GM12891 (cell line): ENCODE measurements at places on chromosomes 6 and 20.

DNA sequence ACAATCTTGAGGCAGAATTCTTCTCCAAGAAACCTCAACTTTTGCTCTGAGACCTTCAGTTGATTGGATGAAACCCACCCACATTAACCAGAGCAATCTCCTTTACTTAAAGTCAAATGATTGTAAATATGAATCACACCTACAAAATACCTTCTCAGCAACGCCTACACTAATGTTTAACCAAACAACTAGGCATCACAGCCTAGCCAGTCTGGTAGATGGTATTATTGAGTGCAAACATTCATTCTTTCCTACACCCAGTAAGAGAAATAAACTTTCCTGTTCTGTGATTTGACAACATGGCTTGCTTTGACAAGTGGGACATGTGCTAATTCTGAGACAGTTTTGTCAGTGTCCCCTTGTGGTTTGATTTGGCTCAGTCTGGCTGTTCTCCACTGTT lies 252.2 kb downstream of the HACE1 start:
- DNase-seq: no peak

- no peak for DNase-seq
These were observed 50.0 kb upstream of the ARHGAP18 start for GRCh38 chr6:129759796-129760605.

DNA sequence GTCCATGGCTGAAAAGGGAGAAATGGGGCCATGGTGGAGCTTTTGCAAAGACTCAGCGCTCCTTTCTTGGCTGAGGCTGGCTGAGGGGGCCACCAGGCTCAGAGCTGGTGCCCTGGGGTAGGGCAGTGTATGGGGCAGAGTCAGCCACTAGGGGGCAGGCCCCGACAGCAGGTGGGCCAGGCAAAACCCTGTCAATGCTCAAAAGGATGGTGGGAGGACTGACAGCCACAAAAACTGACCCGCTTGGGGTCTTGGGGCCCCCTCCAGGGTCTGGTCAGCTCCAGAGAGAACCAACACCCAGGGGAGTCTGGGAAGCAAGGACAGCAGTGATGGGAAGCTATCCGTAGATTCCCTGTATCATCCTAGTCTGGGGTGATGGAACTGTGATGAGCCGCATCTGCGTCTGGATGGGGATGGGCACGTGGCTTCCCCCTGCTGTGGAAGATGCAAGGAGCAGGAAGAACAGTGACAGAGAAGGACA lies 306.9 kb downstream of the DHX35 start:
- DNase-seq: peak; percentile 55

- DNase-seq: no peak
These were observed 1015.1 kb downstream of the EPHA7 start for GRCh38 chr6:92404281-92404680.

DNA sequence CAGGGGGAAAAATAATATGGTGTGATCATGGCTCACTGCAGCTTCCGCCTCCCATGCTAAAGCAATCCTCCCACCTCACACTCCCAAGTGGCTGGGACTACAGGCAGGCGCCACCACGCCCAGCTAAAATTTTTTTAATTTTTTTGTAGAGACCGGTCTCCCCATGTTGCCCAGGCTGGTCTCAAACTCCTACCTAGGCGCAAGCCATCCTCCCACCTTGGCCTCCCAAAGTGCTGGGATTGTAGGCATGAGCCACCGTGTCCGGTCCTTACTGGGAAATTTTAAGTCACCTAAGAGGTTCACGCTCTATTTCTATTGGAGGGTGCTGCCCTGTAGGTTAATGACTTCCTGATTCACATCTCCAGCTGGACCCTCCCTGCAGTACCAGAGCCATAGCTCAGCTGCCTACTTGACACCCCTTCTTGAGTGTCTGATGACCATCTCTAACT lies 626 bp upstream of the CDK5RAP1 start:
- DNase-seq: no peak

GRCh38 chr6:168024951-168025510 lies 27.6 kb downstream of the KIF25 start:
- no peak for DNase-seq

DNA sequence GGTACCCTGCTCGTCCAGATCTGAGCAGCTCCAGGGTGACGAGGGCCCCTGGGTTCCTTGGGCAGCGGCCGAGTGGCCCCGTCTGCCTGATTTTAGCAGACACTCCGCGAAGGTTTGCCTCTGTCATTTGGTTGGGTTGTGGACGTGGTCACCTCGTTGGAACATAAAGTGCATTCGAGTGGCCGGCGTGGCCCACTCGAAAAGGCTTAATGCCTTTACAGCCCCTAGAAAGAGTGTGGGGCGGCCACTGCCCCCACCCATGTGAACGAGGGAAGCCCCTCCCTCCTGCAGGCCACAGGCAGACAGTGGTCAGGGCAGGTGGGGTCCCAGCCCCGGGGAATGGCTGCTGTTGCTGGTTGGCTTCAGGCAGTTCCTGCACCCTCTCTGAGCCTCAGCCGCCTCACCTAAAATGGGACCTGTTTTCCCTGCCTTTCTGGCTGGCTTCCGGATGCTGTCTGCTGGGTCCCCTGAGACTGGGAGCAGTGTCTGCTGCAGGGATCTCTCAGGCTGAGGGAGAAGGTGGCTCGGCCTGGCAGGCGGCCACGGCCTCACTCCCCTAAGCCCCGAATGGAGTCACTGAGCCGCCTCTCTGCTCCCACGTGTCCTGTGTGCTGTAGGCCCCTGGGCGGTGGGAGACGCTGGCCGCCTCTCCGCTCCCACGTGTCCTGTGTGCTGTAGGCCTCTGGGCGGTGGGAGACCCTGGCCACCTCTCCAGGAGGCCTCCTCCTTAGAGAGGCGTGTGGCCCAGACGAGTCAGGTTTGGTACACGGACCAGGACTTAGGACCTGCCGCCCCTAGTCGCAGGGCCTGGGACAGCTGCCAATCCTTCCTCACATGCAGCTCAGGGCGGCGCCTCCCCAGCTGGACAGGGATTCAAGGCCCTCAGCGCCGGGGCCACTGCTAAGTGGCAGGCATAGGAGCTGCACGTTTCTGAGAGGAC lies 233.0 kb downstream of the ERMARD start:
- no peak for DNase-seq
